ENCODE measurements at places on chromosomes 12 and 14. TPM values are rescaled to one million over a fixed set of nuclear protein-coding genes. Genes with fewer than 3 reads are reported as not detected.

DNA sequence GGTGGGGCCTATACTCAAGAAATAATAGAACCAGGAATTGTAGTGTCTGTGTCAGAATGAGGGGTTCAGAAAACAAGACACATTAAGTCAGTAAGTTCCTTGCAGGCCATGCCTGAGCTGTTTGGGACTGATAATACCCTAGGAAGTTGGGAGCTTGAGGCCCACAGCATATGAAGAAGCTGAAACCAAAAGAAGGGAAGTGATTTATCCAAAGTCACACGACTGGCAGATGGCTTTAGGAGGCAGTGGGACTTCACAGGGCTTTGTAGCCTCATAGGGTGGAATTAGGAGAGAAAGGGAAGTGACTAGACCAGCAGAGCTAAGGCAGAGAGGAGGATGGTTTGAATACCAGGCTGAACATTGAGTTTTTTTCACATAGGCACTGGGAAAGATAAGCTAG is 56.6 kb upstream of the SRSF5 start:
- no peak overlapping the region for H3K27ac ChIP-seq
- no peak for DNase-seq
- no peaks in the 10 kb centered on the region for H3K27me3 ChIP-seq
- no peak overlapping the region for H3K4me3 ChIP-seq
- peaks cover 4% of the 10 kb centered on the region for H3K4me1 ChIP-seq

- no peaks in the 10 kb centered on the region for H3K4me1 ChIP-seq
- H3K27ac ChIP-seq, result no peak overlapping the region
- H3K4me3 ChIP-seq, result no peak overlapping the region
These were observed 178.3 kb upstream of the PLEKHA5 start for GRCh38 chr12:18951218-18951617.

GRCh38 chr14:92653162-92653651 is 95.2 kb downstream of the LGMN start:
- H3K4me3 ChIP-seq, result peak overlapping the region; percentile 82
- H3K27me3 ChIP-seq, result no peaks in the 10 kb centered on the region
- H3K27ac ChIP-seq, result peak overlapping the region; percentile 90

The ELK3 gene
- 34.7 TPM for total RNA-seq

DNA sequence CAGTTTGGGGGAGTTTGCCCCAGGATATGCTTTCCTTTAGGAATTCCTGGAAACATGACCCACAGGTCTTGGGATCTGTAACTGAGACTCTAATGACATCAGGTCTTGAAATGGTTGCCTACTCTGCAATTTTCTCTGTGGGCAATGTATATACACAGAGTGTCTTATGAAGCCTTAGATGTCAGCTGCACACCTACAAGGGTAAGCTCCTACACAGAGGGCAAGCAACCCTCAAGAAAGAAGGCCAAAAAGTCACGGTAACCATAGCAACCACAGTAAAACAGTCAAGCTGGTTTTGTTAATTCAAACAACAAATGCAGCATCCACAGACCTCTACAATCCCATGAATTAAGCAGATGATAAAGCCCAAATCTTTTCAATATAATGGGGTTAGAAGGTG is 293.0 kb downstream of the SSPN start:
- no peak overlapping the region for H3K27ac ChIP-seq
- no peak for DNase-seq
- no peaks in the 10 kb centered on the region for H3K4me1 ChIP-seq

- peaks cover 4% of the 10 kb centered on the region for H3K36me3 ChIP-seq
- no peak for DNase-seq
- H3K4me1 ChIP-seq, result peaks cover 26% of the 10 kb centered on the region
- H3K27me3 ChIP-seq, result no peaks in the 10 kb centered on the region
- H3K4me3 ChIP-seq, result no peak overlapping the region
- H3K27ac ChIP-seq, result no peak overlapping the region
These were observed 4.0 kb downstream of the KTN1 start for GRCh38 chr14:55583942-55584468.

DNA sequence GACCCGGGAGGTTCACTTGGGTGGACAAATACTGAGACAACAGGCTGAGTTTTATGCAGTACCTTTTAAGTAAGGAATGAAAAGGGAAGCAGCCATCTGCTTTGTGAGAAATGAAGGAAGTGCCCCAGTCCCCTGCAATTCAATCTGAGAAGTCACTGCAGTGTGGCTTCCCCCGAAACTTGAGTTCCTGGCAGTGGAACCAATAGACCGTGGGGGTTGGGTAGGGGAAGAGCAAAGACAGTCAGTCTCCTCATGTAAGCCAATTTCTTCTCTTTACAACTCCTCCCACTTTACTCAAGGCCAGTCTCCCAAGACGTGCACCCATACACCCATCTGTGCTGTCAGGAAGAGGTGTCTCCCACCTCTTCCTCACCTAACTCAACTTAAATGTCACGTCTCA is 206.5 kb downstream of the BCAT1 start:
- H3K4me3 ChIP-seq, result no peak overlapping the region
- no peak for DNase-seq
- no peak overlapping the region for H3K27ac ChIP-seq
- H3K4me1 ChIP-seq, result no peaks in the 10 kb centered on the region
